ENCODE measurements at places on chromosomes 7 and 10. TPM values are rescaled to one million over a fixed set of nuclear protein-coding genes. Genes with fewer than 3 reads are reported as not detected.

DNA sequence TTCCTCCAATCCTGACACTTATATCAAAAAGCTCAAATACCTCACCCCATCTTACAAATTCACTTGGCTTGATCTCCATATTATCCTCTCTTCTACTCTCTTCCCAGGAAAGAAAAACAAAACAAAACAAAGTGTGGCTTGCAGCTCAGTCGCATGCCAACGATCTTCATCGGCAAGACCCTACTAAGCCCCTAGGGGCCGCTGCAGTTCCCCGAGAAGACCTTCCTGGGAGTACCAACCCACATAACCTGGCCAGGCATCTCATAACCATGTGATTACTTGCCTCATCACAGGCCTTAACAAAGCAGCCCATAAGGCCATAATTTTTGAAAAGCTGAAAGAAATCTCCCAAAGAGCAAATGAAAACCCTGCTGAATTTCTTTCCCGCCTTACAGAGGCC, 103.7 kb downstream of the ZNF92 start:
- no peak overlapping the region for H3K27ac ChIP-seq
- no peak overlapping the region for H3K4me3 ChIP-seq
- H3K36me3 ChIP-seq, result no peaks in the 10 kb centered on the region
- H3K4me1 ChIP-seq, result no peaks in the 10 kb centered on the region

DNA sequence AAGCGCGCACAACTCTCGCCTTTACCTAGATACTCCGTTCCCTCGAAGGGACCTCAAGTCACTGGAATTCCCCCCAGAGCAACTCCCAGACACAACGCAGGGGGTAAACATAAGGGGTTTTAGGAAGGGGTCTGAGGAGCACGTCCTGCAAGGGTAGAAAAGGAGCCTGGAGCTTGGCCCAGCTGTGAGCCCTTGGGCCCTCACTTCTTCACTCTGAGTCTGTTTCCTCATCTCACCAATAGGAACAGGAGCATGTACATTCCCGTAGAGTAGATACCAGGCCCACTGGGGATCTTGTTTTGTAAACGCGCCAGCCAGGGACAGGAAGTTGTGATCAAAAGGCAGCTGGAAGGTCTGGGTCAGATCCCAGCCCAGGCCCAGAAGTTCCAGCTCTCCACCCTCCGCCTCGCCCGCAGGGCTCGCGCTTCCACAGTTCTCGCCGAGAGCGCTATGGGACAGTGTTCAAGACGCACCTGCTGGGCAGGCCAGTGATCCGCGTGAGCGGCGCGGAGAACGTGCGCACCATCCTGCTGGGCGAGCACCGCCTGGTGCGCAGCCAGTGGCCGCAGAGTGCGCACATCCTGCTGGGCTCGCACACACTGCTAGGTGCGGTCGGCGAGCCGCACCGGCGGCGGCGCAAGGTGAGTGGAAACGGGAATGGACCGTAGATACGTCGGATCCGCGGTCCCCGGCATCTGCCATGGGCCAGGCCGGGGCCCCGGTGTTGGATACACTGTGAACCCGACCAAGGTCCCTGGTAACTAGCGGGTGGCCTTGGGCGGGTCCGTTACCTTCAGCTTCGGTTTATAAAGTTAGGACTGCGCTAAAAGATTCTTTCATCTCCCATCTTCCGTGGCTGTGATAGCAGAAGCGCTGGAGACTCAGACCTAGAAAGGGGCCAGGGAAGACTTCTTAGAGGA, 1.3 kb downstream of the CYP26C1 start:
- peaks cover 2% of the 10 kb centered on the region for H3K4me1 ChIP-seq
- H3K27ac ChIP-seq, result no peak overlapping the region
- no peak for DNase-seq

- no peak overlapping the region for H3K4me3 ChIP-seq
- no peak for DNase-seq
- H3K27ac ChIP-seq, result no peak overlapping the region
- peaks cover 2% of the 10 kb centered on the region for H3K36me3 ChIP-seq
Measured at GRCh38 chr10:124511205-124512039, 49.8 kb downstream of the LHPP start.

- no peaks in the 10 kb centered on the region for H3K27me3 ChIP-seq
- DNase-seq, result no peak
- no peaks in the 10 kb centered on the region for H3K36me3 ChIP-seq
- H3K4me1 ChIP-seq, result peaks cover 1% of the 10 kb centered on the region
Measured at GRCh38 chr10:4181621-4182049, 396.6 kb upstream of the KLF6 start.

Gene GRM8
- total RNA-seq, result 4.2 TPM

Gene FRMPD2
- total RNA-seq, result 1.2 TPM

Gene ELN
- 0.33 TPM for total RNA-seq

Measured in progenitor cell of endocrine pancreas (in vitro differentiated cells).